ENCODE measurements at places on chromosomes 3 and 15. TPM values are rescaled to one million over a fixed set of nuclear protein-coding genes. Genes with fewer than 3 reads are reported as not detected.
A peak's percentile ranks its signal among the peaks of the same experiment; 100 is the strongest.

DNA sequence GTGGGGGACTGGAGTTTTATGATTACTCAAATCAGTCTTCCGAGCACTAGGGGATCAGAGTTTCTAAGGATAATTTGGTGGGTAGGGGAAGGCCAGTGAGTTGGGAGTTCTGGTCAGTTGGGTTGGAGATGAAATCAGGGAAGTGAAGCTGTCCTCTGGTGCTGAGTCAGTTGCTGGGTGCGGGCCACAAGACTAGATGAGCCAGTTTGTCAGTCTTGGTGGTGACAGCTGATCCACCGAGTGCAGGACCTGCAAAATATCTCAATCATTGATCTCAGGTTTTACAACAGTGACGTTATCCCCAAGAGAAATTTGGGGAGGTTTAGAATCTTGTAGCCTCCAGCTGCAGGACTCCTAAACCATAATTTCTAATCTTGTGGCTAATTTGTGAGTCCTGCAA, 249.4 kb downstream of the FAM43A start:
- no peaks in the 10 kb centered on the region for H3K27me3 ChIP-seq
- no peaks in the 10 kb centered on the region for H3K4me1 ChIP-seq
- no peak overlapping the region for H3K4me3 ChIP-seq

GRCh38 chr3:16883723-16884083, 1.1 kb upstream of the PLCL2 start:
- no peaks in the 10 kb centered on the region for H3K36me3 ChIP-seq
- H3K27ac ChIP-seq = peak overlapping the region; percentile 60
- no peaks in the 10 kb centered on the region for H3K27me3 ChIP-seq
- DNase-seq = no peak
- peak overlapping the region; percentile 58 for H3K4me3 ChIP-seq
- H3K4me1 ChIP-seq = peaks cover 18% of the 10 kb centered on the region

DNA sequence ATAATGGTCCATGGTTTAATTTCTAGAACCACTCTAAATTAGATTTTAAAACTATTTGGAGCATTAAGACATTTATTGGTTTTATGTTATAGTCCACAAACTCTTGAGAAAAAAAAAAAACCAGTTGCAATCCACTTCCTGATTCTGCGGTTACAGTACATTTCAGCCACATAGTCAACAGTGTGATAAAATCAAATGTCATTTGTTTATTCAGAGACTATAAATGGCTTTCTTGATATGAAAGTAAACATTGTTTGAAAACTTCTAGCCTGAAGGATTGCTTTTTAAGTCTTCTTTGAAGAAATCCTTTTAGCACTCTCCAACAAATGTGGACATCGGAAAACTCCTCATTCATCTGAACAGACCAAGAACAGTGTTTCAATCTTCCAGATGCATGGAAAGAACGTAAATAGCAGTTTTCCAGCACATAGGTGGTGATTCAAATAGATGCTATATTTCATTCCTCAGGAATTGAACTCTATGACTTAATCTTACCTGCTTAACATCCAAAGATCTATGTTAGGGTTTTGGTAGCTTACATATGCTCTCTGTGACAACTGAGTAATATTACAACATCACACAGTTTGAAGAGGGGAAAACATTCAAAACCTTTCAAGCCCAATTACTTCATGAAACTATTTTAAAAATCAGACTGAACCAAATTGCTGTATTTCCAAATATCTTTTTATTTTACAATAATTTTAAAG, 87.8 kb upstream of the UBE2E2 start:
- no peaks in the 10 kb centered on the region for H3K36me3 ChIP-seq
- no peak for DNase-seq
- H3K4me3 ChIP-seq = no peak overlapping the region
- no peaks in the 10 kb centered on the region for H3K27me3 ChIP-seq
- no peak overlapping the region for H3K27ac ChIP-seq
- no peaks in the 10 kb centered on the region for H3K4me1 ChIP-seq

GRCh38 chr15:39976291-39977274, 42.7 kb downstream of the EIF2AK4 start:
- H3K27me3 ChIP-seq = no peaks in the 10 kb centered on the region
- no peaks in the 10 kb centered on the region for H3K4me1 ChIP-seq
- DNase-seq = peak; percentile 1
- peaks cover 11% of the 10 kb centered on the region for H3K36me3 ChIP-seq
- no peak overlapping the region for H3K27ac ChIP-seq

Gene GSK3B
- 34.2 TPM for total RNA-seq

DNA sequence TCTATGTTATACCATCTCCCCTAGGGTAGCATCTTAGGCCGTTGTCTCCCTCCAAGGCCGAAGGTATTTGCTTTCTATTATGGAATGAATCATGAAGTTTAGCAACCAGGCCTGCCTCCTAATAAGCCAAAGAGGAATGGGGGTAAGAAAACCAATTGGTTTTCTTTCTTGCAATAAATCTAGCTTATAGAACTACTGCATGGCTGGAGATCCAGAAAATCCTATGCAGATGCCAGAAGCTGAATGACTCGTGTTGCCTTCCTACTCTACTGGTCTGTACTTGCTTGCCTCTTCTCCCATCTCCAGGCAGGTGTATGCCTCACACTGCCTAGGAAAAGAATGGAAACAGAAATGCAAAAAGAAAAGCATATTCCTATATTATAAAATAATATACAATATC, 31.1 kb upstream of the IL16 start:
- no peaks in the 10 kb centered on the region for H3K36me3 ChIP-seq
- no peak overlapping the region for H3K4me3 ChIP-seq
- H3K4me1 ChIP-seq = peaks cover 20% of the 10 kb centered on the region
- no peak for DNase-seq
- no peak overlapping the region for H3K27ac ChIP-seq

GRCh38 chr15:27241943-27242342, 271.0 kb downstream of the GABRG3 start:
- H3K27me3 ChIP-seq = no peaks in the 10 kb centered on the region
- DNase-seq = no peak
- H3K4me1 ChIP-seq = no peaks in the 10 kb centered on the region
- H3K36me3 ChIP-seq = no peaks in the 10 kb centered on the region
- no peak overlapping the region for H3K4me3 ChIP-seq
